ENCODE measurements at places on chromosomes 6 and 20.

DNA sequence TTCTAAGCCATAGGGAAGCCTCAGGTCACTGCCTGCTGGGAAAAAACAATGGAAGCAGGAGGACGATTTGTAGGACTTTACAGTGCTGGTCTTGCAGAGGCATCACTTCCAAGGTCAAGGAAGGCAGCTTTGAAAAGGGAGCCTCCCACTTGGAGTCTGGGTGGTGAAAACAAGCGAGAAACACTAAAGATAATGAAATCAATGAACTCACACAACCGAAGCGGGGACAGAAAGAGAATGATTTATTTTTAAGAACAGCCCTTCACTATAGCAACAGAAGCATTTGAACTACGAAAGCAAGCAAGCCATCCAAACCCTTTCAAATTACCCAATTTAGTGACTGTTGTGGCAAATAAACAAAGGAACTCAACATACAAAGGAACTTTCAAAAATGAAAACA is 227.5 kb downstream of the THBS2 start:
- DNase-seq, result no peak

DNA sequence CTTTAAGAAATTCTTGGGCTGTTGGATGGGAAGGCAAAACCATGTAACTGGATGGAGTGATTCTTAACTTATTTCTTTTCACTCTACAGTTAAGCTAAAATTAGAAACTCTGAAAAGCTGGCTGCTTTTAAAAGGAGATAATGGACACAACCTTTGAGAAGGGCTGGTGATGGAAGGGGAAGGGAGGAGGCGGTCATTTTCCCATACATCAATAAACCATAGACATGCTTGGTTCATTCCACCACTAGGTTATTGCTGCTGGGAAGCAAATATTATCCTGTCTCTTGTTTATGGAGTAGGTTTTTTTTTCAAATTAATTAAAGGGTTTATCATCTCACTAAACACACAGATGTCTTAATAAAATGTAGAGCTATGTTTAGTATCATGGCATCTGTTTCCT is 76.2 kb downstream of the PLCB1 start:
- no peak for DNase-seq

- no peak for DNase-seq
These were observed 542.3 kb upstream of the JARID2 start for GRCh38 chr6:14703586-14703985.

GRCh38 chr6:116033687-116034303 is 26.9 kb downstream of the FRK start:
- no peak for DNase-seq

- peak; percentile 76 for DNase-seq
These were observed 7.2 kb upstream of the TRIB3 start for GRCh38 chr20:373171-373890.

DNA sequence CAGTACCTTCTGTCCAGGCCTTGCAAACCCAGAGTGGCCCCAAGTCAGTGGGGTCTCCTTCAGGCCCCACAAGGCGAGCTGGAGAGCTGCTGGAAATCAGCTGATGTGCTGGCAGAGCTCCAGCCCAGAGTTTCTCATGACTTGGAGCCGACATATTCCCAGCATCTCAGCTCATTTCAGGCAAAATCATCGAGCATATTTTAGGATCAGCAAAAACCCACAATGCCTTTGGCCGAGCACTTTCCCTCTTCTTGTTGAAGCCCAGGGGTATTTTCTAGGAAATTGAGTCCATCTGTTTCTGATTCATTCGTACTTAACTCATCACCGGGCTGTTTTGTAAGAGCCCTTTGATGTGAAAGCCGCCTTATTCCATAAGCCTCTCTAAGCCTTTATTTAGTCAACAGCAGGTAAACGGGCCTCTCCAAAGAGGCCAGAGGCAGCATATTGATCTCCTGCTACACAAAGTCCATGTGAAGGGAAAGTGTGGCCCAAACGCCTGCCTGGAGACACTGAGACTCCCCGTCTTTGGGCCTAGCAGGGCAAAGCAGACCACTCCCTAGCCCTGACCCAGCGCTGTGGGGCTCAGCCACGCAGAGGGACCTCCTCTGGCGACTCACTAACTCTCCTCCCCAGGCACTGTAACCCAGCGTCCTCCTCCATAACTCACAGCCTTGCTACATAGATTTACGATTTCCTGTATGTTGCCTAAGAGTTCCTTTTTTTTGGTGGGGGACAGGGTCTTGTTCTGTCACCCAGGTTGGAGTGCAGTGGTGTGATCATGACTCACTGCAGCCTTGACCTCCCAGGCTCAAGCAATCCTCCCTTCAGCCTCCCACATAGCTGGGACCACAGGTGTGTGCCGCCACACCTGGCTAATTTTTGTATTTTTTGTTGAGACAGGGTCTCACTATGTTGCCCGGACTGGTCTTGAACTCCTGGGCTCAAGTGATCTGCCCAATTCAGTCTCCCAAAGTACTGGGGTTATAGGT is 12.1 kb upstream of the C20orf203 start:
- no peak for DNase-seq

- DNase-seq, result no peak
These were observed 125.8 kb downstream of the NFATC2 start for GRCh38 chr20:51416532-51417249.

DNA sequence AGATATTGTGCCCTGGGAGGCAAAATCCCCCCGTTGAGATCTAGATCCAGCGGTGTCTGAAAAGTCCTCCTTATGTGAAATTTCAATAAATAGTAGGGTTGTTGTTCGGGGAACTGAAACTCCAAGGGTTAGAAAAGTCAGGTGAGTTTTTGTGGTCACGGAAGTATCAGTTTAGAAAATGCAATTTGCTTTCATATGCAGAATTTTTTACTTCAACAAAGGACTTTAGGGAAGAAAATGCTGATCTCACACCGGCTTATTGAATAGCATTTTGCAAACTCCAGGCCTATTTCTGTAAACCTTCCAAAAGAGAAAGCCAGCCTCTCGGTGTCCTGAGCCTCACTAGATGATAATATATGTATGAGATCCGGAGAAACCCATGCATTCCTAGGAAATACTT is 254.7 kb downstream of the TSHZ2 start:
- DNase-seq, result no peak
